ENCODE measurements at places on chromosomes 16 and 17. TPM values are rescaled to one million over a fixed set of nuclear protein-coding genes. Genes with fewer than 3 reads are reported as not detected.

DNA sequence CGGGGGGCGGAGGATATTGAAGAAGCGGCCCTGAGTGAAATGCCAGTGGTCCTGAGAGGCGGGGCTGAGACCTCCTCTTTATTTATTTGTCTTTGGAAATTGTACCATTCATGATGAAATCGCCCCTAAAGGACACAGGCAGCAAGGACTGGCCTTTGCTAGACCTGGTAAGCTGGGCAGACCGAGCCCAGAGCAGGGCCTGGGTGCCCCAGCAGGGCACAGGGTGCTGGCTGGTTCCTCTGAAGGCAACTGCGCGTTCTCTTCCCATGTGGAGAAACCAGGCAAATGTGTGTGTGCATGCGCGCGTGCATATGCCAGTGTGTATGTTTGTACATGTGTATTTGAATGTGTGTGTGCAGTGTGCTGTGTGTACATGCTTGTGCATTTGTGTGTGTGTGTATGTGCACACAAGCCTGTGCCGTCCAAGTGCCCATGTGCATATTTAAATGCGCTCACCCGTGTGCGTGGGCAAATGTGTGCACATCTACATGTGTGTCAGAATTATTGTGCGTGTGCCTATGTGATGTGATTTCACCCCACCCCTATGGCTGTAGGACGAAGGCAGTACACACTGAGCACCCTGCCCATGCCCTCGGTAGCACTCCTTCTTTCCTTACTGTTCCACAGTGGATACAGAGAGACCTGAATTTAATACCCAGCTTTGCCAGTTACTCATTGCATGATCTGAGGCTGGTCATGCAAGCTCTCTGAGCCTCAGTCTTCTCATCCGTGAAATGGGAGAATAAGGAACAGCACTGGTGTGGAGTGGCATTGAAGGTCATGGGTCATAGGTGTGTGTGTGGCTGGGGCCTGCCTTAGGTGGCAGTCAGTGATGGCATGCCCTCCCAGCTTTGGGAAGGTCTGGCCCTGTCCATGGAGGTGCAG lies 105.2 kb downstream of the CMIP start:
- H3K27ac ChIP-seq = no peak overlapping the region
- no peaks in the 10 kb centered on the region for H3K36me3 ChIP-seq
- no peaks in the 10 kb centered on the region for H3K27me3 ChIP-seq
- peak; percentile 66 for DNase-seq
- H3K4me3 ChIP-seq = no peak overlapping the region
- peaks cover 28% of the 10 kb centered on the region for H3K4me1 ChIP-seq

DNA sequence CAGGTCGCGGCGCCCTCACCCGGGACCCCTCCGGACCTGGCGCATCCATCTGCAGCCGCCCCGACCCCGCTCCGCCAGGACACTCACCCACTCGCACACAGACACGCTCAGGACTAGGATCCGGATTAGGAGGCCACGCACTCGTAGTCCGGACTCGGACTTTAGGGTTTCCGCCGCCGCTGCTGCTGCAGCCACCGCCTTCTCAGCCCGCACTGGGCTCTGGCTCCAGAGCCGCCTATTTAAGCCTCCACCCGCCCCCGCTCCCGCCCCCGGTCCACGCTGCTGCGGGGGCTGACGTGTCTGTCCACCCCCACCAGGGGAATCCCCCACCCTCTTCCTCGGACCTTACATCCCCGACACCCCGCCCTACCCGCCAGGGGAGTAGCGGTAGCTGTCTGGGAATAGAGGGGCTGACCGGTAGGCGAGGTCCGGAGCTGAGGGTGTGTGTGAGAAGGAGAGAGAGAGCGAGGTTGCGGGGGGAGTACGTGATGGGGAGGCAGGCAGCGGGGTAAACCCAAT lies at the start of gene RRAD:
RRAD (minus strand) TSS at position 214 of the 519 bp plus-strand sequence. CDS start 356 bp downstream, outside the sequence.
- peak within 1 kb of the TSS; percentile 53 for H3K4me3 ChIP-seq

DNA sequence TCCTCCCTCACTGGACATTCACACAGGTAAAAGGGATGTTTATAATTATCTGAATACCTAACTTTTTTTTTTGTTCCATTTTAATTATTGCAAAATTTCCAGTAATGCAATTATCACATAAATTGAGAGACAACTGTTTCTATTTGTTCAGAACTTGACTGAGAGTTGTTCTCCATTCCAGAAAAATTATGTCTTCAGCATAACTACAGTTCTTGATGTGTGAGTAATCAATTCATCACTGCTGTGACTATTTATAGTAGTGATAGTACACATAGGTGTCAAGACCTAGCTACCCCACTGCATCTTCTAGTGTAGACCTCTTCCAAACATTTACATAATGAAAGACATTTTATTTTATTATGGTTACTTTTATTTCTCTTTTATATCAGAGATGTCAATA lies 5.8 kb upstream of the TNRC6A start:
- peaks cover 4% of the 10 kb centered on the region for H3K4me1 ChIP-seq
- H3K4me3 ChIP-seq = no peak overlapping the region
- no peak overlapping the region for H3K27ac ChIP-seq
- H3K36me3 ChIP-seq = no peaks in the 10 kb centered on the region
- DNase-seq = no peak

- DNase-seq = no peak
- peaks cover 12% of the 10 kb centered on the region for H3K4me1 ChIP-seq
- H3K4me3 ChIP-seq = no peak overlapping the region
- H3K36me3 ChIP-seq = no peaks in the 10 kb centered on the region
- peaks cover 7% of the 10 kb centered on the region for H3K27me3 ChIP-seq
- H3K27ac ChIP-seq = no peak overlapping the region
Measured at GRCh38 chr17:50613007-50613992, 21.4 kb upstream of the ABCC3 start.

DNA sequence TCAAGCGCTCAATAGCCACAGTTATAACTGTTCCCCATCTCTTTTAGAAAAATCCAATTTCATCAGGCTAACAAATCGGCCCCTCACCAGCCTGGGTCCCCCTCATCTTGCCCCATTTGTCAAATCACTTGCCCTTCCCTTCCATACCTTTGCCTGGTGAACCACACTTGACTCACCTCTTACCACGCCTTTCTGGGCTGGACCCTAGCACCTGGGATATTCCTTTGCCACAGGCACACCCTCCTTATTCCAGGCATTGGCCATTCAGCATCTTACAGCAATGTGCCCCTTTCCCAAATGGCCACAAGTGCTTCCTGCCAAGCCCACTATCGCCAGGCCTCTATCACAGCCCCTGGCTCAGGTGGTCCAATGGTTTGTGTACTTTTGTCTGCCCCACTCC lies 14.9 kb downstream of the CMTM4 start:
- no peak overlapping the region for H3K27ac ChIP-seq
- H3K36me3 ChIP-seq = peaks cover 8% of the 10 kb centered on the region
- no peaks in the 10 kb centered on the region for H3K4me1 ChIP-seq
- no peak for DNase-seq
- no peaks in the 10 kb centered on the region for H3K27me3 ChIP-seq
- no peak overlapping the region for H3K4me3 ChIP-seq

The CTRB1 gene
- polyA plus RNA-seq = 0.59 TPM

The NHLRC4 gene
- polyA plus RNA-seq = 4.7 TPM

The GRB7 gene
- polyA plus RNA-seq = 0.04 TPM
